ENCODE measurements at places on chromosomes 5 and 9.

GRCh38 chr5:171705830-171706468 lies 79.7 kb upstream of the SMIM23 start:
- DNase-seq = no peak

- DNase-seq = peak; percentile 2
Observed at GRCh38 chr5:102554728-102555127, 55.9 kb upstream of the SLCO6A1 start.

DNA sequence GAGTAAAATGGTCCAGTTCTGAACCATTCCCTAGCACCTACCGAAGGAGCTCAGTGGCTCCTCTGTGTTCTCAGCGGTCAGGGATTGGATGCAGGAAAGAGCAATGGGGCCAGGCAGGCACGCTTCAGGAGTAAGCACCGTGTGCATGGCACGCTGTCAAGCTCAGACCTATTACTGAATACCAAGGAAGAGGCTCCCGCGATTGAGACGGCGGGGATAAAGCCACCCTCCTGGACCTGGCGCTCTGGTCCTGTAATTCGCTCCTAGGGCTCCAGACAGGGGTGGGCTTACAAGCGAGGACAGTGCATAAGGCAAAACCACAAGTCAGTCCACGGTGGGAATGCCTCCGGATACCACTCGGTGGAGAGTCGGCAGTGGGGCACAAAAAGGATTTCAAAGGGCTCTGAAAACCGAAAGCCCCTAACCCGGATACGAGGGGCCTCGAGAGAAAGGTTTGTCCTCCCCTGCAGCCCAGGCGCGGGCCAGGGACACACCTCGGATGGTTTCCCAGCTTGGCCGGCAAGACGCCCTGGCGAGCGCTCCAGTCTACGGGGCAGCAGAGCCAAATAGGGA lies 988 bp downstream of the OXCT1 start:
- DNase-seq = no peak

- DNase-seq = no peak
Observed at GRCh38 chr9:131310833-131311554, 21.5 kb downstream of the PLPP7 start.

- no peak for DNase-seq
Observed at GRCh38 chr5:16579142-16579847, 37.5 kb downstream of the RETREG1 start.

GRCh38 chr9:130845254-130845653 lies 10.2 kb downstream of the ABL1 start:
- peak; percentile 12 for DNase-seq

- no peak for DNase-seq
Observed at GRCh38 chr9:130962418-130963316, 23.6 kb upstream of the FIBCD1 start.

GRCh38 chr5:1336749-1337488 lies 8.0 kb downstream of the CLPTM1L start:
- no peak for DNase-seq

DNA sequence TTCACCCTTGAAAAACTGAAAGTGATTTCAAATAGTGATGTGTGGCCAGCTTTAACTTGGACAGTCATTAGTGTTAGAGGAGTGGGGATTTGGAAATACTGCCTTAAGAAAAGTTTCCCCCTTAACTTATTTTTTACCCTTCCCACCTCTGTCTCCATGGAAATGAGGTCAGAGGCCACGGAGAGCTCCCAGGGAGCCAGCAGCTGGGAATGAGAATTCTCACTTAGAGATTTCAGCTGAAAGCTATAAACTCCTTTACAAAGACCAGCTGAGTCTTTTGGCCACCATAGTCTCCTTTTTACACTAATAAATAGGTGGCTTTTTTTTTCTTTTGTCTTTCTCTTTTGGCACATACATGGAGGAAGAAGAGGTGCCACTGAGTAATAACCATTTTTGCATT lies 45.7 kb upstream of the PIK3R1 start:
- DNase-seq = no peak

GRCh38 chr5:158466191-158466590 lies 607.2 kb upstream of the CLINT1 start:
- no peak for DNase-seq

DNA sequence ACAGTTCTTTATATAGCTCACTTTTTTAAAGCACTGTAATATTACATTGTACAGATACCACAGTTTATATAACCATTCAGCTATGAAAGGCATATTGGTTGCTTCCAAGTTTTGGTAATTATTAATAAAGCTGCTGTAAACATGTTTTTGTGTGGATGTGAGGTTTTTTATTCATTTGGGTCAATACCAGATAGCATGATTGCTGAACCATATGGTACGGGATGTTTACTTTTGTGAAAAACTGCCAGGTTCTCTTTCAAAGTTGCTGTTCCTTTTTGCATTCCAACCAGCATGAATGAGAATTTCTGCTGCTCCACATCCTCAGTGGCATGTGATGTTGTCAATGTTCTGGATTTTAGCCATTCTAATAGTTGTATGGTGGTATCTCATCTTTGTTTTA lies 439.6 kb upstream of the NMUR2 start:
- DNase-seq = no peak

- no peak for DNase-seq
Observed at GRCh38 chr5:39100851-39101396, 26.7 kb upstream of the RICTOR start.

- no peak for DNase-seq
Observed at GRCh38 chr5:52013523-52013922, 630.3 kb downstream of the ISL1 start.

GRCh38 chr5:983238-983524 lies 25.4 kb upstream of the NKD2 start:
- DNase-seq = no peak

- no peak for DNase-seq
Observed at GRCh38 chr5:1521671-1522600, 1.8 kb downstream of the LPCAT1 start.

GRCh38 chr5:113123618-113124017 lies 147.0 kb downstream of the DCP2 start:
- DNase-seq = no peak

- DNase-seq = no peak
Observed at GRCh38 chr9:123923884-123924283, 6.0 kb downstream of the DENND1A start.

DNA sequence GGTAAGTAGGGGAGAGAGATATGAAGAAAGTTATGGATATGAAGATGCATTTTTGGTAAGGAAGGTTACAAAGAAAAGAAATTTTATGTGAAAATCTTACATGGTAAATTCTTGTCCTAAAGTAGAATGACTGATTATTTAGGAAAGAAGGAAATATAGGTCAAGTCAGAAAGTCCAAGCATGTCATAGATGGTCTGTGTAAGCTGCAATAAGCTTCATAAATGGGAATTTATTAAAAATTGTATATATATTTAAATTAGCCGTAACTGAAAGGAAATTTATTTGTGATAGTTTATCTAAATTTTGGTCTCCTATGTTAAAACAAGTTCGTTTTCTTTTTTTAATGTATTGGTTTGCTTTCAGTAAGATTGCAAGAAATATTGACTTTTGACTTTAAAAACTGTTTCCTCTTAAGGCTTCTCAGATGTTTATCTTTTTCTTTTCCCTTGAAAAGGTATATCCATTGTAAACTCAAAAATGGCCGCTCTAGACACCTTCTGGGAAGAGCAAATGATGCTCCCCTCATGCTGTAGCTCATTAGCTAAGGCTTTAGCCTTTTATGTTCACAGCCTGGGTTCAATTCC lies 46.8 kb upstream of the HAPLN1 start:
- DNase-seq = peak; percentile 9

- no peak for DNase-seq
Observed at GRCh38 chr5:54291498-54291897, 18.9 kb downstream of the ARL15 start.

- DNase-seq = no peak
Observed at GRCh38 chr9:117795271-117795670, 91.1 kb downstream of the TLR4 start.

- no peak for DNase-seq
Observed at GRCh38 chr5:64497386-64497785, 8.4 kb upstream of the RGS7BP start.

GRCh38 chr5:54626407-54626806 lies 108.8 kb downstream of the SNX18 start:
- no peak for DNase-seq

GRCh38 chr5:132222649-132223038 lies 5.0 kb downstream of the P4HA2 start:
- DNase-seq = no peak

GRCh38 chr5:135112008-135112725 lies 78.1 kb upstream of the PITX1 start:
- DNase-seq = no peak

GRCh38 chr9:1606253-1606652 lies 408.9 kb upstream of the SMARCA2 start:
- no peak for DNase-seq

DNA sequence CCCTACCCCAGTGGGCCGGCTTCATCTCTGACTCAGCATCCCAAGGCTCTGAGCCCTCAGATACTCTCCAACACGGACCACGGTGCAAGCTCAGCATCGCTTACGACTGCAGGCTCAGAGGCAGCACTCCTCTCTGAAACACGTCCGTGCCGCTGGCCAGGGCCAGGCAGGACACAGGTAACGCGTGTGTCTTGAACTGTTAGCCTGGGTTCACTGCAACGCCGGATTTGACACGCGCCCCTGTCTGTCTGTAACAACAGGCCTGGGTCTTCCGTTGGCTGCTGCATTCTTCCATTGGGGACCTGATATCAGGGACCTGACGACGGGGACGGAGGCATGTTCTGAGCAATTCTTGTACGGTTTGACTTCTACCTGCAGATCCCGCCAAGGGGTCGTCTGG lies 6.4 kb downstream of the SLC6A3 start:
- no peak for DNase-seq

DNA sequence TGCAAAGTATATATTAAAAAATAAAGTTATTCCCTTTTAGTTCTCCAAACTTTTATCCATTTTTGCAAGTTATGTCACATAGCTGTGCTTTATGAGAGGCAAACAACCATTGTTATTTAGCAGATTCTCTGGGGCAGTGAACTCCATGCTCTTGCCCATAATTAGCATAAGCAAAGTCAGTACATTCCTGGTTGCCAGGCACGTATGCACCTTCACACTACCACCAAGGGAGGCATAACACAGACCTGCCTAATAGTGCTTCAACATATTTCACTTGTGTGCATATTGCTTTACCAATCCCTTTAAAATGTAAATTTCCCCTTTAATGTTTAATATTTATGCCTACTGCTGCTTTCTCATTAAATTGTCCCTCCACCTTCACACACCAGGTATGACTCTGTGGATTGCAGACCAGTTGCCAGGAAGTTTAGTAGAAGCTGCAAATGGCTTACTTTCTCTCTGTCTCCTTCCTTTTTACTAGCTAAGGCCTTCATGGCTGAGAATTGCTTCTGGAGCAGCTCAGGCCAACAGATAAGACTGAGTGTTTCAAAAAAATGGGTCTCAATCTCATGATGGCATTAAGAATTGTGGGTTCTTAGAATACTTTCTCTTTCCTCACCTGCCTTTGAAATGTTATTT lies 388.2 kb downstream of the PRR16 start:
- DNase-seq = no peak

DNA sequence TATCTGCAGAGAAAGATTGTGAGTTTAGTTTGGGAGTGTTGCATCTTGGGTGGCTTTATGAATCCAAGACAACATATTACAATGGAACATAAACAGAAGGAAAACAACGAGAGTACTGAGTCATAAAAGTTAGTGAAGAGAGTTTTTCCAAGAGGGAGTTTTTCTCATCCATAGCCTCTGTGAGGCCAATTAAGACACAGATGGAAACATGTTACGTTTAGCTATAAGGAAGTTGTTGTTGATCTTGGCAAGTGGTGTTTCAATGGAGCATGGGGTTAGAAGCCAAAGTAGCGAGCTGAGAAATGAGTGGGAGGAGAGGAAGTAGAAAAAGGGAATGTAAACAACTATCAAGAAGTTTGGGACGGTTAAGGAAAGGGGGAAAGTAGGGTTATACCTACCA lies 53.3 kb upstream of the SPATA31D4 start:
- no peak for DNase-seq

- no peak for DNase-seq
Observed at GRCh38 chr9:125969868-125970267, 222.7 kb downstream of the PBX3 start.

GRCh38 chr9:133148199-133149129 lies 15.2 kb downstream of the GBGT1 start:
- peak; percentile 82 for DNase-seq

Data from erythroblast (primary cell).